AG04449 (cell line): ENCODE measurements at places on chromosomes 2 and 18.

- no peak for DNase-seq
These were observed 128.3 kb upstream of the ATP5MC3 start for GRCh38 chr2:175309799-175310198.

DNA sequence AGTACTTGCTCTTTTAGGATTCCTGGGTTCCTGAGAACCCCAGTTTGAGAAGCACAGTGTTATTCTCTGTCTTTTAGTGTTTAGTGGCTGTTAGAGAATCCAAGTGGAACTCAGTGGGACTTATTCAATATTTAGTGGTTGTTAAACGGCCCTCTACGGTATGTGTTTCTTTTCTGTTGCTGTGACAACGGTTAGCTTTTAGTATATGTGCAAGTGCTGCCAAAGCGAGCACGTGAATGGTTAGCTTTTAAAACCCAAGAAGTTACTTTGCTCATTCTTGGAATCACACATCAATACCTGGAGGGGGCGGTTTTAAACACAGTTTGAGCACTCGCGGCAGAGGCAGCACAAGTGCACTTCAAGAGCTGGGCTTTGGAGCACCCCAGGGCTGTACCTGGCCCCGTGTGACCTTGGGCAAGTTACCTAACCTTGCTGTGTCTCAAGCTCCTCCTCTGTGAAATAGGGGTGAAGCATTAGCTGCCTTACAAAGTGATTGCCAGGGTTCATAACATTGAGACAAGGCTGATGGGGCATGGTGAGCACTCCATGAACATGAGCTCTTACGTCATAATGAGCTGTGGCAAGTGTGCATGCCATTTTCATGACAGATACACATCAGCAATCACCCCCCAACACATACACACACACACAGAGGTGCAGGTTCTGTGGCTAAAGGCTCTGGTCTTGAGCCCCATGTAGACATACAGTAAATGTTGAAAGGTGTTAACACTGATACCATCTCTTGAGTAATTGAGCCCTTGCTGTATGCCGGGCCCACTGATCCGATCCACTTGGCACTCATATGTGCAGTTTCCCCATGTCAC is 234.1 kb downstream of the ALPK2 start:
- no peak for DNase-seq

DNA sequence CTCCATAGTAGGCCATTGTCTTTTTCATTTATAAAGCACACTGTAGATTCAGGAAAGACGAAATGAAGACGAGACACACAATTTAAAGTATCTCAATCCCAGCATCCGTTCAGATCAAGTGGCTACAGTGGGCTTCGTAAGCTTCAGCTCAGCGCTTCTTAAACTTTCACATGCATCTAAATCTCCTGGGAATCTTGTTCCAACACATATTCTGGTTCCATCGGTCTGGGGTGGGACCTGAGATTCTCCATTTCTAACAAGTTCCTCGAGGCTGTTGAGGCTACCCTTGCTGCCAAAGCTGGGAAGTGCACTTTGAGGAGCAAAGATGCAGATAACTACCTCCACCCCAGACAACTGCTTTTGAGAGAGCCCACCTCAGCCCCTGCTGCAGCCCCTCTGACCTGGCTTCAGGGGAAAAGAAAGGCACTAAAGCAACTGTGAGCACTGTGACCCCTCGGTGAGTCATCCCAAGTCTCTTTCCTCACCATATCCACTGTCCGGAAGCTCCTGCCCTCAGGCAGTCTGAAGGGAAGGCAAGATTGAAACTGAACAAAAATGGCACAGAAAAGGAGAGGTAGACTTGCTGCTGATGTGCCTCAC is 201.1 kb upstream of the FBXO11 start:
- DNase-seq = no peak

DNA sequence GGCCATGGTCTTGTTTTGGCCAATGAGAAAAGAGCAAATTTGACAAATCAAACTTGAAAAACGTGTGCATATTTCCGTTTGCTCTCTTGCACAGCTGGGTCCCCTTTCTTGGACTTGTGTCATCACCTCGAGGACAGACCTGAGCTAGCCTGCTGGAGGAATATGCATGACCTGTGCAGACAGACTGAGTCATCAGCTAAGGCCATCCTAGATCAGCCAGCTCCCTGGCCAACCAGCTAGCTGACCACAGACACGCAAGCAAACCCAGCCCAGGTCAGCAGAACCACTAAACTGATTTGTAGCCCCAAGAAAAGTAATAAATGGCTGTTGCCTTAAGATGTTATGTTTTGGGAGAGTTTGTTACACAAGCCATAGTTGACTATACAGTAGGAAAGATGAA is 61.3 kb upstream of the PAX3 start:
- no peak for DNase-seq

DNA sequence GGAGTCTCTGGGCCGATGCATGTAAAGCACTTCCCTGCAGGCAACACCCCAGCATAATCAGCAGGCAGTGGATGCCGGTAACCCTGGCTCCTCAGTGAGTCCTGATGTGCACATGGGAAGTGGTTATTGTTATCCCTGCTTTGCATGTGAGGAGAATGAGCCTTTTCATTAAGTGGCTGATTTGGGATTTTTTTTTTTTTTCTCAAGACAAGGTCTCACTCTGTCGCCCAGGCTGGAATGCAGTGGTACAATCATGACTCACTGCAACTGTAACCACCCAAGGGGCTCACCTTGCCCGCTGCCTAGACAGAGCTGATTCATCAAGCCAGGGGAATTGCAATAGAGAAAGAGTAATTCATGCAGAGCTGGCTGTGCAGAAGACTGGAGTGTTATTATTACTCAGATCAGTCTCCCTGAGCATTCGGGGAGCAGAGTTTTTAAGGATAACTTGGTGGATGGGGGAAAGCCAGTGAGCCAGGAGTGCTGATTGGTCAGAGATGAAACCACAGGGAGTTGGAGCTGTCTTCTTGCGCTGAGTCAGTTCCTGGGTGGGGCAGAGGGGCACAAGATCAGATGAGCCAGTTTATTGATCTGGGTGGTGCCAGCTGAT is 95.4 kb downstream of the SOCS6 start:
- peak; percentile 40 for DNase-seq

DNA sequence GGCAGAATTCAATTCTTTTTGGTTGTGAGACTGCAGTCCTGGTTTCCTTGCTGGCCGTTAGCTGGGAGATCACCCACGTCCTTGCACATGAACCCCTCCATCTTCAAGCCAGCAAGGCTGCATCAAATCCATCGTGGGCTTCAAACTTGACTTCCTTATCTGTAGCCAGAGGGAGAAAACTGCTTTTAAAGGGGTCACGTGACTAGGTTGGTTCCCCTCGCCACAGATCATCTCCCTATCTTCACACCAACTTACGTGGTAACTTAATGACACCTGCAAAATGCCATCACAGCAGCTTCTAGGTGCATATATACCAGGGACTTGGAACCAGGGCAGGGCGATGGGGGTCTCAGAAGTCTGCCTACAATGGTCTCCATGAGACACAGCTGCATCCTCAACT is 169.5 kb downstream of the MTCL1 start:
- DNase-seq = no peak

DNA sequence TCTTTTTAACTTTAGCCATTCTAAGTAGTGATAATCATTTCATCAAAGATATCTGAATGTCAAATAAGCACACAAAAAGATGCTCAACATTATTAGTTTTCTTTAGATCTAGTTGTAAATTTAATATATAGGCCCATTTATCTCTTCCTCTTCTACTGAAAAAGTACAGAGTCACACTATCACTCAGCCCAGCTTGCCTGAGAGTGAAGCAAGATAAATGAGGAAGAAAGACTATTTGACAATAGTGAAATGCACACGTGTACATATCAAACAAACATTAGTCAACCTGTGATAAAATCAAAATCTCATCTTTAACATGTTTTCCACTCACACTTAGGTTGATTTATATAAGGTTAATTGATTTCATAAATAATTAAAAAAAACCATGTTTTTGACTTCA is 83.5 kb upstream of the CCDC195 start:
- DNase-seq = no peak

- peak; percentile 52 for DNase-seq
These were observed 71.7 kb downstream of the PTRHD1 start for GRCh38 chr2:24721470-24721869.

DNA sequence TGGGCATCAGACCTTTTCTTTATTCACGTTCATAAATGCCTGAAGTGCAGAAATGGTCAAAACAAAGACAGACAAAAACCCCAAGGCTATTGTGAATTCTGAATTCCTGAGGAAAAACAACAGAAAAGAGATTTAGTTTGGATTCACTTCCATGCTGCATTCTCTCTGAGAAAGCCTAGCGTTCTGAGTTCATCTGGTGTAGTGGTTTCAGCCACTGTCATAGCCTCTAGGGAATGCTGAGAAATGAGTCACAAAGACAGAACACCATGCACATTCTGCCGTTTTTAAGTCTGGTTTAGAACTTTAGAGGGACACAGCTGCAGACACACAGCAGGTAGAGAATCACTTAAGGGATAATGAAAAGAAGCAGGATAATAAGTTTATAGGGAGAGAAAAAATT is 93.8 kb downstream of the LRP1B start:
- DNase-seq = no peak

DNA sequence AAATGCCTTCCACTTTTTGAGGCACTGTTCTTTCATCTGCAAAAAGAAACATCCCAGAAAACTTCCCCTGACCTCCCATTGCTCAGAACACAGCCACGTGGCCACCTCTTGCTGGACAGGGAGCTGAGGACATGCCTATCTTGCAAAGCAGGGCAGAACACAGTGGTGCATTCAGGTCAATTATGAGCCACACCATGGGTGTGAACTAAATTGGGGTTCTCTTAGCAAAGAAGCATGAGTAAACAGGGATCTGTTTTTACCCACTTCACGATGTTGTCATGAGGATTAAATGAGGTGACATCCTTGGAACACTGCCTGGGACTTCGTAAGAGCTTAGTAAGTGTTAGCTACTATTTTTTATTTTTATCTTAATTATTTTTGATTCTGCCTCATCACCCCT is 25.1 kb downstream of the BMP10 start:
- DNase-seq = no peak
